ENCODE measurements at places on chromosomes 1 and 21.
A peak's percentile ranks its signal among the peaks of the same experiment; 100 is the strongest.

DNA sequence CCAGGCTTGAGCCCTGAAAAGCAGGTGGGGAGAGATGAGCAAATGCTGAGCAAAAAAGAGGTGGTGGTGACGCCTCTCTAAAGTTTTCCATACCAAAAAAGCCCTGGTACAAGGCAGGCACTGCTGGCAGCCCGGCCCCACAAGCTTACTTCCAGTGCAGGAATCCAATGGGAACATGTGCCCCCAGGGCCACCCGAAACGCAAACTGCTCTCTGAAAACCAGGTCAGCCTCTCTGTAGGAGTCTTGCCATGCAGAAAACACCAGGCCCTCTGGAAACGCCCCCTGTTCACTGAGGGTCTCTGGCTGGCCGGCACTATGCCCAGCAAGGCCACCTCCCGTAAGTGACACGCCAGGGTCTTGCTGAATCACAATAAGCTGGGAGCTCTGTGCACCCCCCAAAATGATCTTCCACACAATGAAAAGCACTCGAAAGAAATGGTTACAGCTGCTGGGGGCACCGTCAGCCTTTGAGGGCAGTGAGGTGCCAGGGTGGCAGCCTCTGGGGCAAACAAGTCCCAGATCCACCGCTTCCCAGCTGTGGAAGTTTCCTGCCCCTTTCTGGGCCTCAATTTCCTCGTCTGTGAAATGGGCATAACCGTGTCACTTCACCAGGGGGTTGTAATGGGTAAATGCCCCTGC lies 170.5 kb downstream of the TOMM20 start:
- no peak for DNase-seq

- DNase-seq = no peak
These were observed 24.5 kb downstream of the HTR6 start for GRCh38 chr1:19689085-19689757.

GRCh38 chr1:72326494-72326893 lies 44.2 kb upstream of the NEGR1 start:
- DNase-seq = no peak

GRCh38 chr1:45922374-45922773 lies 119.0 kb downstream of the MAST2 start:
- no peak for DNase-seq

DNA sequence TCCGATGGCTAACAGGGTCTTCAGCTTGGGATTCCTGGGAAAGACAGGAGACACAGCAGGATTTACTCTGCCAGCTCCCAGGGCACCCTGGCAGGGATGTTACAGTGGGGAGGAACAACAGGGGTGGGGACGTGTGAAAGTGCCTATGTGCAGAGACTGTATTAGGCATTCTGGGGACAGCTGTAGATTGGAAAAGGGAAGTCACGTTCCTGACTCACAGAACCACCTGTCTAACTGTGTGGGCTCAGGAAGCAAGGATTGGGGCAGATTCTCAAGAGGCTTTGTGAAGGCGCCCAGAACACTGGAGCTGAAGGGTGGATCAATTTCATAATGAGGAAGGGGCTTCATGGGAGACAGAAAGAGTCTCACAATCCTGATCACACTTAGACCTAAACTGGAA lies 4.4 kb downstream of the CHIT1 start:
- no peak for DNase-seq

GRCh38 chr21:44006656-44007055 lies 5.5 kb upstream of the TRAPPC10 start:
- DNase-seq = no peak

DNA sequence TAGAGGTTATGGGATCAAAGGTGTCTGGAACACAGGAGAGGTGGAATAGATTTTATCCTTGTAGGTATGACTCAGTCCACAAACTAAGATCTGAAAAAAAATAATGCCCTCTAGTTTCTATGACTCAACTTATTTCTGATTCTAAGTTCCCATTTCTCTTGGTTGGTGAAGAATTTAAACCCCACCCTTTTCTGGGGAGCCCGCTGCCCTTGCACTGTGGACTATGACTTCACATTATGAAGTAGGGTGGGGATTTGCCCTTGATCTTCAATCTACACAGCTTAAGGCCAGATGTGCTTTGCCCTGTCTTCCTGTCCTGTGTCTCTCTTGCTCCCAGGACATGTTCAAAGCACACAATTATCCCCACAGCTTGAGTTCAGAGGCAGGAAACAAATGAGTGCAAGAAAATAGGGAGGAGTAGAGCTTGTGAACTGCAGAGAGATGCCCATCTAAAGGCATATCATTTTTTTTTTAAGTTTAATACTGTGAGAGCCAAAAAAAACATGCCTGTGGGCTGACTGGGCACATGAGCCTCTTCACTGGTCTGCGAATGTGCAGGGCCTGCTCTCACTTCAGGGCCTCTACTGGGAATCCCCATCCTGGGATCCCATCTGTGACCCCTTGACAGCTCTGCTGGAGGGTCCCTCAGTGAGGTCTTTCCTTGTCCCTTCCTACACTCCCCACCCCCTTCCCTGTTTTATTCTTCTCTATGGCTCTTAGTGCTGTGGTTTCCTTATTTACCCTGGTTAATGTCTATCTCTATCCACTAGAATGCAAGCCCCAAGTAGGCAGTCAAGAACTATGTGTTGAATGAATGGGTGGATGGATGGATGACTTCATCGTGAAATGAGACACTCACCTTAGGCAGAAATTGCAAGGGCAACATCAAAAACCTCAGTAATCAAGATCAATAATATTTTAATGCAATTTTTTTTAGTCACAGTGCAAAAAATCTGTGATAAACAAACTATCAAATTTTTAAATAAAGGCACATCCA lies 61.5 kb downstream of the CD58 start:
- no peak for DNase-seq

DNA sequence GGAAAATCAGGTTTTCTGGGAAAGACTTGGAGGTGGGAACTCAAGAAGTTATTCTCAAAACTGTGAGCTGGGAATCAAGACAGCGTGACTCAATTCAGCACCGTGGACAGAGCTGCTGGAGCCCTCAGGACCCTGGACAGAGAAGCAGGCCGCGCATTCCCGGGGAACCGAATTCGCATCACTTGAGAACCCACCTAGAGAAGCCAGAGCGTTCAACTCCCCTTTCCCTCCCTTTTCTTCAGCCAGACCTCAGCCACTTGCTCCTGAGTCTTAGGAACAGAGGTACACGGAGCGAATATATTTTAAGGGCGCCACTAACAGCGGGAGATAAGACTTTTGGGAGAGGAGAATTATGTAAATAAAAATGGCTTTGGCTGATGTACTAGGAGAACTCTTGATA lies 2.0 kb upstream of the LIN28A start:
- no peak for DNase-seq

- DNase-seq = no peak
These were observed 38.2 kb downstream of the SLC19A1 start for GRCh38 chr21:45504021-45504515.

GRCh38 chr1:179202161-179202560 lies 27.3 kb downstream of the ABL2 start:
- DNase-seq = no peak

GRCh38 chr1:147669469-147670318 lies 630 bp downstream of the ACP6 start:
- DNase-seq = peak; percentile 88
